ENCODE measurements at places on chromosomes 5 and 9. TPM values are rescaled to one million over a fixed set of nuclear protein-coding genes. Genes with fewer than 3 reads are reported as not detected.
A peak's percentile ranks its signal among the peaks of the same experiment; 100 is the strongest.

DNA sequence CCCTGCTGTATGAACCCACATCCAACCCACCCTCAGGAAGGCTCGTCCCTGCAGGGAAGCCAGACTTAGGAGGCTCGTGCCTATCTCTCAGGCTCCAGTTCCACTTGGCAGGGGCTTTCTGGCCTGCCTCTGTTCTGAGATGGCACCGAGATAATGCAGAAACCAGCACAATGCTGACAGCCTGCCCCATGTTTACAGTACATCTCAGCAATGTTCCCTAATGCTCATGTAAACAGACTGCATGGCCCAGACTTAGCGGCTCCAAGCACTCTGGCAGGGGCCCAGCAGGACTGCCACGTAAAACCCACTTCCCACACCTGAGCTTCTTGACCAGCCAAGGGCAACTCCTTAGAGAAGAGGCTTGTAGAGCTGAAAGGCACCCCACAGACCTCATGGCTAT is 499.5 kb upstream of the BRINP1 start:
- no peak overlapping the region for H3K27ac ChIP-seq
- no peaks in the 10 kb centered on the region for H3K4me1 ChIP-seq
- H3K27me3 ChIP-seq, result no peaks in the 10 kb centered on the region
- no peaks in the 10 kb centered on the region for H3K36me3 ChIP-seq

The OTULIN gene
- total RNA-seq, result 68.1 TPM

The ANKRD33B gene
- total RNA-seq, result 1.1 TPM

DNA sequence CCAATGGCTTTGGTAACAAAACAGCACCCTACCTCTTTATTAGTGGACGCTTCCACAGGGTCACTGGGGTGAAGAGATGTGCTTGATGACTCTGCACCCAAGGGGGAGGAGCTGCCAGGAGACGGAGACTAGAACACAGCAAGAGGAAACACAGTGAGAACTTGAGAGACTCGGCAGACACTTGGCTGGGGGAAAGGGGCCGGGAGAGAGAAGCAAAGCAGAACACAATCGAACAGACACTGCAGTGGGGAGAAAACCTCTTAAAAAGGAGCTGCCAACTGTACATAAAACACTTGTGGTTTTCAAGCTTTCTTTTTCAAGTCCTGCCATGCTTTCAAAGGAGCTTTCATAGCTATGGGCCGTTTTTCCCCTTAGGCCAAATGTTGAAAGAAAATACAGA is 151.0 kb downstream of the ENTREP1 start:
- H3K36me3 ChIP-seq, result no peaks in the 10 kb centered on the region
- H3K4me1 ChIP-seq, result peaks cover 27% of the 10 kb centered on the region
- H3K27ac ChIP-seq, result no peak overlapping the region
- DNase-seq, result peak; percentile 3

DNA sequence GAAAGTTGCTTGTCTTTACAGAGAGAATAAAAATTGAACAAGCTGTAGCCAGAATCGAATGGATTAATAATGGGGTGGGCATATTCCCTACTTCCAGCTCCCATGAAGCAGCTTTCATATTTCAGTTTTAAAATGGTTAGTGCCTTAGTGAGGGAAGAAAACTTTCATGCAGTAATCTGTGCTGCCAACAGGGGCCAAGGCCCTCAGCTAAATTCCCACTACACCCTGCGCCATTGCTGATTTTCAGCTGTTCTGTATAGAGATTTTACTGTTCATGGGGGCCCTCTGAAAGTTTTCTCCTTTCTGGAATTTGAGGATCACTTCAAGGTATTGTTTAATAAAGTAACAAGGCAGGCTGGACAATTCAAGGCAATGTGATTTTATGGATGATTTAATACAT is 58.2 kb downstream of the CAST start:
- peaks cover 45% of the 10 kb centered on the region for H3K4me1 ChIP-seq
- H3K4me3 ChIP-seq, result no peak overlapping the region
- no peak for DNase-seq
- H3K27ac ChIP-seq, result no peak overlapping the region
- no peaks in the 10 kb centered on the region for H3K27me3 ChIP-seq
- peaks cover 13% of the 10 kb centered on the region for H3K36me3 ChIP-seq

The ECPAS gene
- total RNA-seq, result 72.5 TPM

GRCh38 chr5:125113328-125113727 is 366.9 kb upstream of the ZNF608 start:
- no peaks in the 10 kb centered on the region for H3K36me3 ChIP-seq
- H3K4me3 ChIP-seq, result no peak overlapping the region
- DNase-seq, result no peak
- peaks cover 5% of the 10 kb centered on the region for H3K27me3 ChIP-seq
- H3K4me1 ChIP-seq, result no peaks in the 10 kb centered on the region

GRCh38 chr5:132371603-132371994 is 2.1 kb downstream of the SLC22A5 start:
- H3K4me1 ChIP-seq, result peaks cover 32% of the 10 kb centered on the region
- DNase-seq, result no peak
- peak overlapping the region; percentile 88 for H3K4me3 ChIP-seq
- H3K36me3 ChIP-seq, result no peaks in the 10 kb centered on the region

DNA sequence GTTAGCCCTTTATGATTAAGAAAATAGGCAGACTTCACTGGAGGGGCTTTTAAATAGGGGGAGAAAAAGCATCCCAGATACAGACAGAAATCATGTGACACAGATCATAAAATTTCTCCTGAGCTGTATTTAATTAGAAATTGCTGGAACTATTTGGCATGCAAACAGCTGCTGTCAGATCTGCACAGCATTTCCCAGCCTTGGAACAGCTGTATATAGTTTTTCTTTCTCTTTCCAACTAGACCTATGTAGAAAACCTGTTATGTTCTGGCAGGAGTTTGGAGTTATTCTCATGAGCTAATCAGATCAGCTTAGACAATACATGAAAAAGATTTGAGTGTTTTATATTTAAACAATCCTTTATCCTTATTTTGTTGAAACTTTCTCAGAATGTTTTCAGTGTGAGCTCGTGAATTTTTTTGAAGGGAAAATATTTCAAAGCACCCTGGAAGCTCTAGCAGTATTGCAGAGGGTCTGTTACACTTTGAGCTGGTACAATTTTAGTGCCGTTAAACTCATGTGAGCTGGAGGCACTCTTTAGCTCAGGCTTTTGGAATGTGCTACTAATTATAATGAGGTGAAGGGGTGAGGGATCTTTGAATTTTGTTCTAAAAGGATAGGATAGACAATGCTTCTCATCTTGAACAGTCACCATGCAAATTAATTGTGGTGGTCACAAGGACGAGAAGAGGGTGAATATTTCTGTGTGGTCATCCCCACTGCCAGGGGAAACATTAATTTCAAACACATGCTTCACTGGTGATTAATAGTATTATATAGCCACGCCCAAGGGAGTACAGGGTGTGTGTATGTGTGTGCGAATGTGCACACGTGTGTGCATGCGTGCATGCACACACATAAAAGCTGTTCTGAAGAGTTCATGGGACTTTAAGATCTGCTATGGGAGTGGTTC is 239.4 kb upstream of the FBXL7 start:
- no peak overlapping the region for H3K27ac ChIP-seq
- no peaks in the 10 kb centered on the region for H3K27me3 ChIP-seq
- no peaks in the 10 kb centered on the region for H3K4me1 ChIP-seq
- H3K36me3 ChIP-seq, result no peaks in the 10 kb centered on the region
- no peak for DNase-seq
- H3K4me3 ChIP-seq, result no peak overlapping the region

The NOL6 gene
- total RNA-seq, result 42.7 TPM

The ANKRD31 gene
- 2.7 TPM for total RNA-seq

GRCh38 chr5:169811680-169812079 is 168.6 kb downstream of the INSYN2B start:
- H3K27me3 ChIP-seq, result no peaks in the 10 kb centered on the region
- no peak overlapping the region for H3K27ac ChIP-seq
- peaks cover 19% of the 10 kb centered on the region for H3K4me1 ChIP-seq
- no peak overlapping the region for H3K4me3 ChIP-seq

DNA sequence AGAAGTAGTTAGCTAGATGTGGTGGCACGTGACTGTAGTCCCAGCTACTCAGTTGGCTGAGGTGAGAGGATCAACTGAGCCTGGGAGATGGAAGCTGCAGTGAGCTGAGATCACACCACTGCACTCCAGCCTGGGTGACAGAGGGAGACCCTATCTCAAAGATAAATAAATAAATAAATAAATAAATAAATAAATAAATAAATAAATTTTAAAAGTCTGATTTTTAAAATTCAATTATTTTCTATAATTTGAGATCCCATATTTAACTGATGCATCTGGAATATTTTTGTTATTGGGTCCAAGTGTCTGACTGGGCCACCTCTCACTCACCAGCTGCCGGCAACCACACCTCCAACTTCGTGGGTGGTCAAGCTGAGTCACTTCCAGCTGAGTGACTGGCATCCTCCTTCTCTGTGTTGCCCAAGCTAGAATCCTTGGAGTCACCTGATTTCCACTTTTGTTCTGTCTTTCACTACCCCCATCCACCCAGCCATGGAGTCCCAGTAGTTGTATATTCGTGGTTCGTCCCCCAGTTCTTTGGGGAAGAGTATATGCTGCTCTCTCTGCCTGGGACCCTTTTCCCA is 70.9 kb downstream of the EGFLAM start:
- no peak for DNase-seq
- H3K27me3 ChIP-seq, result no peaks in the 10 kb centered on the region
- no peaks in the 10 kb centered on the region for H3K4me1 ChIP-seq
- no peak overlapping the region for H3K27ac ChIP-seq
- no peaks in the 10 kb centered on the region for H3K36me3 ChIP-seq
- no peak overlapping the region for H3K4me3 ChIP-seq

GRCh38 chr5:137498736-137499505 is at the start of gene SPOCK1:
SPOCK1 (minus strand) TSS chr5:137499326.
- H3K27me3 ChIP-seq, result peaks cover 22% of the 10 kb centered on the region
- no peaks in the 10 kb centered on the region for H3K36me3 ChIP-seq
- DNase-seq, result no peak
- no peak within 1 kb of the TSS for H3K27ac ChIP-seq
- no peaks in the 10 kb centered on the region for H3K4me1 ChIP-seq

GRCh38 chr9:92716557-92716956 is 46.6 kb upstream of the IPPK start:
- H3K27ac ChIP-seq, result no peak overlapping the region
- DNase-seq, result peak; percentile 80
- no peaks in the 10 kb centered on the region for H3K27me3 ChIP-seq
- no peaks in the 10 kb centered on the region for H3K36me3 ChIP-seq
- H3K4me3 ChIP-seq, result no peak overlapping the region

DNA sequence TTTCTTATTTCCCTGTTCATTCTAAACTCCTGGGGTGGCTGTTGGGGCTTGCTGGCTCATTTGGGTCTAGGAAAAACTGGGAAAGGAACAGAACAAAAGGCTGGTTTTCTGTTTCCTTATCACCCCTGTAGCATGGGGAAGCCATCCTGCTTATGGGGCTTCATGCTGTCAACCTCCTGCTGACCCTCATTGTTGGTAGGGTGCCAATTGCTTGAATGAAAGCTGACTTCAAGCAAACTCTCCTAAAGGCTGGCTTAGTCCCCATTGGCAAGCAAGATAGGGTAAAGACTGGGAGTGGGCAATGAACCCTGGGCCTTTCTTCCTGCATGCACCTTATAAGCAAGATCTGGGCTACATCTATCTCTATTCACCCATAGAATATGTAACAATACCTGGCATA is 511.6 kb downstream of the DMAC1 start:
- no peaks in the 10 kb centered on the region for H3K36me3 ChIP-seq
- H3K4me1 ChIP-seq, result no peaks in the 10 kb centered on the region
- H3K27me3 ChIP-seq, result peaks cover 5% of the 10 kb centered on the region

DNA sequence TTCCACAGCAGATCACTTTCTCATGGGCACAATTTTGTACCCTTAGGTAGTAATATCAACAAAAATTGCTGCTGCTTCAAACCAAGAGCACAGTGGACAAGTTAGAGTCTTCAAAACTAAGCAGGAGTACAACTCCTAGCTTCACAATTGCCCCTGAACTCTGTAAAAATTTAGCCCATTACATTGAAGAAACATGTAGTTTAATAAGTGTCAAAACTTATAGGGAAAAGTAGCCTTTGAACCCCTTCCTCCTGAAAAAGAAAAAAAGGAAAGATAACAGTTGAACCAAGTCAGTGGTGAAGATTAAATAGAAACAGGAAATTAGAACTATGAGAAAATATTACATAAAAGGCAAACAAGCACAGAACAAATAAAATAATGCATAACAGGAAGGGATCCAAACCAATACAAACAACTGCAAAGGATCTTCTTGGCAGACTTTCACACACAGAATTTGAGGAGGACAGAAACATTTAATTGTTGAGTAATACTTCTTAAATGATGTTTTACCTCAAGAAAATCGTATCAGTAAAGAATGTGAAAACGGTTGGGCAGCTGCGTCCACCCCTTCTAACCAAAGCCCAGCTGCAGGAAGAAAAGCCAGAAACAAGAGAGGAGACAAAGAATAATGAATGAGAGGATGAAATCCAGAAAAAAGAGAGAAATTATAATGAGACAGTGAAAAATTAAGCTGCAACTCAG is 636.0 kb downstream of the NR2F1-AS1 start:
- H3K27ac ChIP-seq, result no peak overlapping the region
- DNase-seq, result no peak
- no peaks in the 10 kb centered on the region for H3K4me1 ChIP-seq
- no peaks in the 10 kb centered on the region for H3K36me3 ChIP-seq
- H3K27me3 ChIP-seq, result no peaks in the 10 kb centered on the region

The CNTRL gene
- total RNA-seq, result 115 TPM

The CAMK4 gene
- 307 TPM for total RNA-seq

GRCh38 chr9:101601904-101602765 is 7.4 kb upstream of the PPP3R2 start:
- peaks cover 11% of the 10 kb centered on the region for H3K27me3 ChIP-seq
- no peak for DNase-seq
- no peak overlapping the region for H3K27ac ChIP-seq
- H3K36me3 ChIP-seq, result no peaks in the 10 kb centered on the region

- no peak for DNase-seq
- H3K27me3 ChIP-seq, result no peaks in the 10 kb centered on the region
- H3K36me3 ChIP-seq, result no peaks in the 10 kb centered on the region
- H3K4me1 ChIP-seq, result no peaks in the 10 kb centered on the region
Observed at GRCh38 chr5:142465476-142465875, 140.7 kb upstream of the SPRY4 start.

GRCh38 chr9:27413511-27414219 is 110.4 kb upstream of the IFNK start:
- no peaks in the 10 kb centered on the region for H3K27me3 ChIP-seq
- DNase-seq, result no peak

The ZDHHC11 gene
- total RNA-seq, result 9.8 TPM

DNA sequence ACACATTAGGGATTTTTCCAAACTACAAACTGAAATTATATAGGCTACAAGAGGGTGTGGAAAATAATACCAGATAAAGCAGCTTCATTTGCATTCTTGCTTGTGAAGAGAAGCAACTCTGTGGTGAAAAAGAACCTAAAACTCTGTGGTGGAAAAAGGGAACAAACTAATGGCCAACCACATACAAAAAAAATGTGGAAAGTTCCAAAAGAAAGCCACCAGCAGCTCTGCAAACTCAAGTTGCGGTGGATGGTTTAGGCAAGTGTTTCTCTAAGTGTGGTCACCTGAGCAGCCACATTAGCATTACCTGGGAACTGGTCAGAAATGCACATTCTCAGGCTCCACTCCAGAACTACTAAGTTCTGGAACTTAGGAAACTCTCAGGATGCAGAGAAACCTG is 586.4 kb downstream of the ACTL7B start:
- no peak overlapping the region for H3K4me3 ChIP-seq
- H3K27me3 ChIP-seq, result peaks cover under 1% of the 10 kb centered on the region
- no peaks in the 10 kb centered on the region for H3K36me3 ChIP-seq

The NKD2 gene
- not detected for total RNA-seq

All from naive thymus-derived CD8-positive, alpha-beta T cell (primary cell).